GM23338 (cell line): ENCODE measurements at places on chromosomes 5 and 9. TPM values are rescaled to one million over a fixed set of nuclear protein-coding genes. Genes with fewer than 3 reads are reported as not detected.
A peak's percentile ranks its signal among the peaks of the same experiment; 100 is the strongest.

RASGRF2 gene
- polyA plus RNA-seq = 4.3 and 5.0 TPM in 2 replicates

DNA sequence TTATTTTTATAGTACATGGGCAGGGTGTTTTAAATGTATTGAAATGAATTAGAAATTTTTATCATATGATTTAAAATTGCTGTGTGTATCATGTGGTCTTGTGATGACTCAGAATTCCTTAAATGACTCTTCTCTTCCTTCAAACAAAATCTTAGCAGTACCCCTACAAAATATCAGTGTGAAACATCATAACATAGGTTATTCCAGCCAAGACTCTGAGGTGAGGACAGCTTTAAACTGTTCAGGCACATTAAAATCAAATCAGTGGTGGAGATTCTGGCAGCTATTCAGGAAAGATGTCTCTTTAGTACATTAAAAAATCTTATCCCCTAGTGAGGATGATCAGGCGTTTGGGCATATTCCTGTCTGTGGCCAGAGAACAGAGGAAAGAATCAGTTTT, 174.0 kb downstream of the MAN2A1 start:
- DNase-seq = no peak

DNA sequence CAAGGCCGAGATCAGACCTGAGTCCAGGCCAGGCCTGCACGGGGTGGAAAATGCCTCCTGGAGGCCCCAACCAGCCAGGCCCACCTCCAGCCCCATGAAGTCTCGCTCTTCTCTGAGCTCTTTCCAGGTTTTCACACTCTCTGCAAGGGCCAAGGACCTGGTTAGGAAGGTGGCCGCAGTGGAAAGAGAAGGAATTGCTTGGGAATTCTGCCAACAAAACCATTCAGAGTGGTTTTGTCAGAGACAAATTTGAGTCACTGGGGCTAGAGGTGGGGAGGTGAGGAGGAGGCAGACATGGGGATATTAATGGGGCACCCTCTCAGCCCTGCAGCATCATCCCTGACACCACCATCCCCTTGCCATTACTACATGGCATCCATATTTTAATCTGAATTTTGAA, 261.0 kb downstream of the ROR2 start:
- DNase-seq = no peak

GRCh38 chr9:114452219-114453165, 52.8 kb downstream of the WHRN start:
- peak; percentile 32 for DNase-seq

ANKRD31 gene
- polyA plus RNA-seq = 0.18 and 0.30 TPM in 2 replicates

DNA sequence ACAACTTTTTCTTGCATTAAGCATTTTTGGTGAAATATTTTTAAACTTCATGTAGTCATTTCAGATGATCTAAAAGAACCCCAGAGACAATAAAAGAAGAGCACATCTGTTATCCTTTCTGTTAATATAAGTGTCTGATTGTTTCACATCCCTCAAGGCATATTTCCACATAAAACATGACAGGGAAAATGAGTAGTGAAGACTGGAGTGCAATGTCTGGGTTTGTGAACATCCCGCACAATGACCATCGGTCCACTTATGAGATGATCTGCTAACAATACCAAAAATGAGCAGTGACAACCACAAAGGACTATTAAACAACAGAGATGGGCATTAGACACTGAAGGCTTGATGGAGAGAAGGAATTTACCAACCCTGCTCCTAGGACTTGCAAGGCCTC, 209.1 kb downstream of the NR2F1-AS1 start:
- DNase-seq = no peak

HMGXB3 gene
- 9.4 and 10.6 TPM in 2 replicates for polyA plus RNA-seq

DNA sequence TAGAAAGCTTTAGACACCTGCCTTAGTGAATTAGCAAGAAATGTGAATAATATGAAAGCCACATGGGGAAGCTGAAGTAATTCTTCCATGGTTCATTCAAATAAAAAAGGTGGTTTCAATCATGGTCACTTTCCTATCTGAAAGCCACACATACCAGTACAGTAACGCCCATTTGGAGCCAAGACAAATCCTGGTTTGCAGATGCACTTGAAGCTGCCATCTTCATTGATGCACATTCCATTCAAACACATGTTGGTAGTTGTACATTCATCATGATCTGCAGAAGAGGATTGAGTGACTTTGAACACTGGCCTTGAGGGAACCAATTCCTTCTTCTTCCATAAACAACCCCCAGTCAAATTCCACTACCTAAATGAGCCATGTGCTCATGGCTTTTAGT, 161.5 kb downstream of the FBN2 start:
- no peak for DNase-seq

GRCh38 chr5:14560091-14560595, 21.4 kb upstream of the OTULINL start:
- DNase-seq = no peak

GRCh38 chr5:39080597-39081204, 6.5 kb upstream of the RICTOR start:
- DNase-seq = peak; percentile 79

GRCh38 chr5:146510559-146511125, 5.3 kb downstream of the GPR151 start:
- DNase-seq = no peak

GRCh38 chr9:4938496-4938895, 46.6 kb upstream of the JAK2 start:
- DNase-seq = no peak
